ENCODE measurements at places on chromosomes 12 and 14.

GRCh38 chr14:72924337-72924736 lies 1.9 kb upstream of the DCAF4 start:
- no peak for DNase-seq

GRCh38 chr14:99035268-99035667 lies 236.7 kb downstream of the BCL11B start:
- DNase-seq, result no peak

DNA sequence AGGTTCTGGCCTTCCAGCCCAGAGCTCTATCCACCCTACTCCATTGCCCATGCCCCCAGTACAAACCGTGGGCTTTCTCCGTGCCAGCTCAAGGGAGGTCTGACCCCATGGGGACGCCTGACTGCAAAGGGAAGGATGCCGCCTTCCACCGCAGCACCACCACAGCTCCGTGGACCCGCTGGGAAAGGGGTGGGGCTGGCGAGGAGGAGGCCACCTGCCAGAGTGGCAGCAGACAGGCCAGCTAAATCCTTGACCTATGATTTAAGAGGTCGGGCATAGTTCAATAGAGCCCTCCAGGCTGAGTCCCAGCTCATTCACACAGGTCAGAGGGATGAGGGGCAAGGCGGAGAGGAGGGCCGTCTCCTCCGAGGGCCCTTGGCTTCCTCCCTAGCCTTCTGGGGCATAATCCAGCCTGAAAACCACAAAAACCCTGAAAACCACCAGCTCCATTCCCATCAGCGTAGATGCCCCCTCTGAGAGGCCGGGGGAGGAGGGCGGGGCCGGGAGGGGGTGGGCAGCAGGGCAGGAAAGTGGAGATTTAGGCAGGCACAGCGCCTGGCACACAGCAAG lies 14.9 kb upstream of the FIGNL2 start:
- no peak for DNase-seq

GRCh38 chr14:91396959-91397815 lies 20.4 kb downstream of the CCDC88C start:
- DNase-seq, result peak; percentile 77

DNA sequence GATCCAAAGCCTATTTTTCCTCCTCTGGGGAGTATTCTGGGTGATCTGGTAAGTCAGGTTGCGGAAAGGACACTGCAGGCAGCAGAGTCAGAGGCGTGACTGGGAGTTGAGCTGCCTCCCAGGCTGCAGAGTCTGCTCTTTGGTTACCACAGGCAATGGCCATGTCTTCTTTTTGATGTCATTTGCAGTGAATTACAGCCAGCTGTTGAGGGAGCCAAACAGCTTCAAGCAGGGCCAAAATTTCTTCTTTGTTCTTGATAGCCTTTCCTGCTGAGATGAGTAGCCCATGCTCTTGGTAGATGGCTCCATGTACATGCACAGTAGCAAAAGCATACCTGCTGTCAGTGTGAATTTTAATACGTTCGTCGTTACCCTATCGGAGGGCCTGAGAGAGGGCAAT lies 116.6 kb upstream of the PZP start:
- DNase-seq, result no peak
